ENCODE measurements at places on chromosomes 7 and 10.

DNA sequence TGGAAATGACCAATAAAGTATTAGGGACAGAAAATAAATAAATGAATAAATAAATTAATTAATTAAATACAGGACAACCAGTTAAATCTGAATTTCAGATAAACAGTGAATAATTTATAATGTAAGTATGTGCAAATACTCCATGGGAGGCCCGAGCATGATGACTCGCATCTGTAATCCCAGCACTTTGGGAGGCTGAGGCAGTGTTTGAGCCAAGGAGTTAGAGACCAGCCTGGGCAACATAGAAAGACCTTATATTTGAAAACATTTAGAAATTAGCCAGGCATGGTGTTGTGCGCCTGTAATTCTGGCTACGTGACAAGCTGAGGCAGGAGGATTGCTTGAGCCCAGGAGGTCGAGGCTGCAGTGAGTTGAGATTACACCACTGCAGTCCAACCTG lies 123.7 kb downstream of the CUL2 start:
- no peak for DNase-seq

DNA sequence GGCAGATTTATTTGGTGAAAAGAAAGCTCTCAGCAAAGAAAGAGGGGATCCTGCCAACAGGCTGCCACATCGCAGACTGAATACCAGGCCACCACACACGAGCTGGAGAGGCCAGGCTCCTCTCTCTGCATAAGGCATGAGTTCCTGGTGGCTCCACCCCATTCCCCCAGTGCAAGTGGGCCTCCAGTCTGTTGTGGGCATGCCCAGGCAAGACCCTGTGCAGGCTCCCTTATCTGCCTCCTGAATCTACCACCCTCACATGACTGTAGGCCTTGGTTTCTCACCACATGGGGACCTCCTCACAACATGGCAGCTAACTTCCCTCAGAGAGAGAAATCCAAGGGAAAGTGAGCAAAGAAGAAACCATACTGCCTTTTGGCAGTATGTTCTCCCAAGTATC lies 26.7 kb upstream of the CUL1 start:
- DNase-seq, result no peak

DNA sequence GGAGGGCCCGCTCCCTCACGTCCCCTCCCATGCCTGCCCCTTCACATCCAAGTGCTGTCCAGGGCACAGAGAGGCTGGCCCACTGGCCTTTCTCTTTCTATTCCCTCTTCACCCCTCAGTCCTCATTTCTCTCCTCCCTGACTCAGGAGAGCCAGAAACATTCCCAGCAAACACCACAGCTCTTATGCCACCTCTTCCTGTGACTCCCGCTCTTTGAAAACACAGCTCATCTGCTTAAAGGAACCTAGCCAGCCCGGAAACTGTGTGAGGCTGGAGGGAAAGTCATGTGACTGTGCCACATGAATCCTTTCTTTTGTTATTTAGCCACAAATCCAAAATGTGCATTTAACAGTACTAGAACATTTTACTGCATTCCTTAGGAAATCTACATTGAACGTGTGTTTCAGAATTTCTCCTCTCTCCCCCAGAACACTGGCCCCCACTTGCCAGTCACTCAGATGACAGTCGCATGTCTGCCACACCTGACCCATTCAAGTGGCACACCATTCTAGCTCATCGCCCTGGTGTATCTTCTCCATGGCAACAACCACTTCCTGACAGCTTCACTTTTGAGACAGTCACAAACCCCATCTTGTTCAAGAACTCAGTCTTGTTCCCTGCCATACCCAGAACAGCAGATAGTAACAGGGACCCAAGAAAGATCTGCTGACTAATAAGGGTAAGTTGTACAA lies 42.8 kb downstream of the GRB10 start:
- no peak for DNase-seq

- no peak for DNase-seq
Measured at GRCh38 chr10:33617381-33618080, 283.1 kb upstream of the NRP1 start.

DNA sequence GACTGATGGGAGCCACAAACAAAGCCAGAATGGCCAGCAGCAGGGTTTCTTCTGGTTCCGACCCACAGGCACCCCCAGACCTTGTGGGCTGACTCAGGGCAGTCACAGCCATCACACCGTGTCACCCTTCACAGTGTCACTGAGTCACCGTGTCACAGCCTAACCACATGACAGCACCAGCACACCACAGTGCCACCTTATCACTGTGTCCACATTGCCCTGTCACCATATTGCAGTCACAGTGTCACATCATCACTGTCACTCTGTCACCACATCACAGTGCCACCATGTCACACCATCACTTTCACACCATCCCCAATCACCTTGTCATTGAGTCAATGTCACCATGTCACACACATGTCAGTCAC lies 77.0 kb downstream of the OAT start:
- no peak for DNase-seq

DNA sequence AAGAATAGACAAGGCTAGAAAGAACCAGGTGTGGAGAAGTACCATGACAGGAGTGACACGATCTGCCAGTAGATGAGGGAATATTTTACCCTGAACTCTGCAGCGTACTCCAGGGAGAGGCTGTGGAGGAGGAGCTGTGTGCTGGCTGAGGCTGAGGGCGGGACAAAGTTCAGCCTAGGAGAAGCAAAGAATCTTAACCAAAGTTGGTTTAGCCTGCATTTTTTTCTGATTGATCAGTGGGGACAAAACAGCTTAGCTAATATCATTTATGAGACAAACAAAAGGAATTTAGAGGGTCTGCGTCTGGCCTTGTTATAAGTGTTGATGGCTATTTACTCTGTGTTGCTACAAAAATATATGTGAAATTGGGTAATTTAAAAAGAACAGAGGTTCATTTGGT lies 5.2 kb upstream of the NPSR1 start:
- peak; percentile 65 for DNase-seq

Measured in HepG2 (cell line).